Fibroblast of the aortic adventitia (primary cell): ENCODE measurements at places on chromosomes 2 and 18. TPM values are rescaled to one million over a fixed set of nuclear protein-coding genes. Genes with fewer than 3 reads are reported as not detected.

Gene CMPK2
- total RNA-seq = 1.9 and 11.0 TPM in 2 replicates

- peak; percentile 49 for DNase-seq
These were observed 505.5 kb upstream of the FAM98A start for GRCh38 chr2:34104601-34105000.

DNA sequence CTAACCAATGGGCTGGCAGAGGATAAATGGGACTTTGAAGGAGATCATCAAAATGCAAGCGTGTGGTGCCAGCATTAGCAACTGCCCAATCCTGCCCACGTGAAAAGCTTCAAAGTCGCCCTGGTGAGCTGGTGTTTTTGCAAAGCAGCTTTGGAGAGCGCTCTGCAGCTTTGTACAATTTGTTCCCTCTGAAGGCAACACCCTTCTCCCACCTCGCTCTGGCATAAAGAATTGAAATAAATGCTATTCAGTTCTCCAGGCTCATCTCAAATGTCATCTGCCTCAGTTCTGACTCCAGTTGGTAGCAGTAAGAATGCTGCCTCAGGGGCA lies 3.5 kb downstream of the COPS9 start:
- no peak for DNase-seq

GRCh38 chr2:216635171-216635570 lies 2.0 kb downstream of the IGFBP2 start:
- no peak for DNase-seq

Gene MAPRE2
- 44.7 and 87.4 TPM in 2 replicates for total RNA-seq

DNA sequence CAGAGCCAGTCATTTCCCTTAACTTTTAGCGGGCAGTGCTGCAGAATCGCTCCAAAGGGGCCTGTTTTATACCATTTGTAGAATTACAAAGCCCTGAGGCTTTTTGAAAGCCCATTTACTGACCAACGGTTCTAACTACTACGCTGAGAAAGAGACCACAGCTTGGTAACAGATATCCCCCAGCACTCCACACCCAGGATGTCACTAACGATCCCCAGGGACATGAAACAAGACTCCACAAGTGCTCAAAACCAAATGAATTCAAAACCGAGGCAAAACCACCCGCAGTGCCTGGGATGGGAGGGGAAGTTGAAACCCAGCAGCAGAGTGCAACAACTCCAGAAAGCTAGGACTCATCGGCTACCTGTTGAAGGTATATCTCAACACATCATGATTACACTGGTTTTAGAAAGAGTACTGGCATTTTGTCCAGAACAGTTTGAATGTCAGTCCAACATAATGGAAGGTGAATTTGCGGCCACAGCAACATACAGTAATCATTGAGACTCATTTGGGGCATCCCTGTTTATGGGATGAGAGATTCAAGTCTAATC lies 33.6 kb upstream of the LRP2 start:
- DNase-seq = no peak

- no peak for DNase-seq
These were observed 18.3 kb downstream of the AAK1 start for GRCh38 chr2:69625078-69625795.

Gene KCNF1
- not detected in 2 replicates for total RNA-seq

DNA sequence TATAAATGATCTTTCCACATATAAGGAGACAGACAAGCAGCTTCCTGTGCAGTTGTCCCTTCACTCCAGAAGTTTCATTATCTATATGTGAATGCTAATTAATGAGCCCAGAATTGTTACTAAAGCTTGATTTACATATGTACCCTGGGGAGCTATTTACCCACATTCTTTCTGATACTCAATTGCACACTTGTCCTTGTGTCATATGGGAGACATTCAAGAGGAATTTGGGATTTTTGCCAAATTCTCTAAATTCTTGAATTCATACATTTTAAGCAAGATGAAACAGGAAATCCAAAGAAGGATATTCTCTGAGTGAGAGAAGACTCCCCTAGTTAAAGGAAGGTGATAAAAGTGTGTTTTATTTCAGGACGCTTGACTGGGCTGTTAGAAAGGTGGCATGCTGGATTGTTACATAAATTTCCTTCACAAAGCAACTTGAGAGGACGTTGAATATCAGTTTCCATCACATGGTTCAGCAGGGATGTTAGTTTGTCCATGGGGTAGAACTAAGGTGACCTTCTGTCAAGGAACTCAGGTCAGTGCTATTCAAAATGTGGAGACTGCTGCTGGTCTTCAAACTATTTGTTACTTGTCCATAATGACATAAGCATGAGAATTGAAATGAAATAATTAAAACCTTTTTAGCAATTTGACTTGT lies 368.2 kb downstream of the IRS1 start:
- peak; percentile 48 for DNase-seq

- DNase-seq = no peak
These were observed 27.5 kb upstream of the CD8A start for GRCh38 chr2:86818114-86818801.

GRCh38 chr2:39902103-39902502 lies 123.0 kb upstream of the THUMPD2 start:
- peak; percentile 20 for DNase-seq

GRCh38 chr2:39281391-39281790 lies 37.6 kb upstream of the CDKL4 start:
- no peak for DNase-seq

DNA sequence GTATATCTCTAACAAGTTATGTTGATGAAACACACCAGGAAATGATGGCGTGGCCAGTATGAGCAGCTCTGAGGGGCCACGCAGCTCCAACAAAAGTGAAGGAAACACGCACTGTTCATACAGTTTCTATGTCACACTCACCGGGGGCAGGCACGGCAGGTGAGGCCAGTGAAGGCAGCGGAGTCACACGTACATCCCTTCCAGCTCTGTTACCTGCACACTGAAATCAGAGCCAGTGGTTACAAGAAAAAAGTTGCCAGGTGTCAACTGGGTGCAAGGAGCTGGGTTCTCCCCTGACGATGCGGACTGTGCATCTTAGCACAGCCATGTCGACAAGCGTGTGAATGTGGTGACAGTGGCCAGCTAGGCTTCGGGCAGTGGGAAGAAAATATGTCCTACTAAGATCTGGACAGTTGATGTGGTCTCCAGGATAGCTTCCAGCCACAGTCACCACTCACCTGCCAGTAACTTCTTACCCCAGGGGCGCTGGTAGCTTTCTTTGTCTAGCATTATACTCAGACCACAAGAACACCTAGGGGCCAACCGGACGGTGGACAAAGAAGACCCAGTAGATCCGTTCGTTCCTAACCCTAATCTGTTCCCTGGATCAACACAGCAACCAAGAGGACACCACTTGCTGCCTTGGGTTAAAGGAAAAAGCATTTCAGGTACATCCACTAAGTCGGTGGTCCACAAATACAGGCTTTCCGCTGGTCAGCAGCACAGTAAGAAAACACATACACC lies 10.1 kb downstream of the HJURP start:
- no peak for DNase-seq

GRCh38 chr2:31216734-31217133 lies 581 bp downstream of the CAPN14 start:
- DNase-seq = no peak

Gene KCNG2
- not detected in 2 replicates for total RNA-seq

Gene IL36RN
- total RNA-seq = not detected in 2 replicates

DNA sequence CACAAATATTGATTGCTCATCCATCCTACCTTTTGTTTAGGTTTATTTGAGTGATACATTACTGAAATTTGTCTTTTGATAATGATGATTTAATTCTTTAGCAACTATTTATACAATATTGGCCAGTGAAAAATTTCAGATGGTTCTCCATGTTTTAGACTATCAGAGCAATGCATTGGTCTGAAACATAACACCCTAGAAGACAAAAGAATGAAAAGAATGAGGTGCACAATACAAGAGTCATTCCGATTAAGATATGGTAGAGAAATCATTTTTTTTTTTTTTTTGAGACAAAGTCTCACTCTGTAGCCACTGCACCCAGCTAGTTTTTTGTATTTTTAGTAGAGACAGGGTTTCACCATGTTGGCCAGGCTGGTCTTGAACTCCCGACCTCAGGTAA lies 197.4 kb upstream of the FAM98A start:
- DNase-seq = no peak

- DNase-seq = peak; percentile 60
These were observed at the start of gene MALL for GRCh38 chr2:110115291-110116032. Gene MALL, minus strand, starts transcription at chr2:110115822. Its CDS starts 30 bp downstream, at chr2:110115792.

- DNase-seq = no peak
These were observed 231.4 kb downstream of the HAUS1 start for GRCh38 chr18:46335534-46336101.

Gene ASAP2
- 37.1 and 76.4 TPM in 2 replicates for total RNA-seq
